Stimulated activated CD4-positive, alpha-beta T cell treated with anti-CD3 and anti-CD28 coated beads, Interleukin-2, amount 100 ng/mL, for 24 hours (primary cell): ENCODE measurements at places on chromosomes 1 and 21.

- DNase-seq = no peak
Measured at GRCh38 chr1:109307274-109308021, 637 bp upstream of the MYBPHL start.

- DNase-seq = no peak
Measured at GRCh38 chr1:91836331-91837040, 49.5 kb downstream of the TGFBR3 start.

GRCh38 chr1:231465051-231465450, 43.0 kb upstream of the EGLN1 start:
- no peak for DNase-seq

- no peak for DNase-seq
Measured at GRCh38 chr1:176382163-176382562, 80.8 kb upstream of the PAPPA2 start.

DNA sequence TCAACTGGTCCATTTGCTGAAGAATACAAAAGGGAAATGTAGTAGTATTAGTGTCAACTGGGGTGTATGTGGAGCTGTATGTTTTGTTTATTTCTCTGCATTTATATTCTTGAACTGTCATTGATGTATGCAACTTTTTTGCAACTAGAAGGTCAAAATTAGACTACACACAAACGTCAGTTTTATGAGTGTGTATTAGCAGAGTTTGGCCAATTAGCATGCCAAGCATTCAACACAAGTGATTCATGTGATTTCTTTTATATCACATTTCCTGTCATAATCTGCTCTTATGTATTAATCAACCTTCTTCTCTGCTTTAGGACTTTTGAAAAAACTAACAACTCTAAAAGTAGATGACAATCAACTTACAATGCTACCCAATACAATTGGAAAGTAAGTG, 211.1 kb downstream of the LRRC40 start:
- no peak for DNase-seq

DNA sequence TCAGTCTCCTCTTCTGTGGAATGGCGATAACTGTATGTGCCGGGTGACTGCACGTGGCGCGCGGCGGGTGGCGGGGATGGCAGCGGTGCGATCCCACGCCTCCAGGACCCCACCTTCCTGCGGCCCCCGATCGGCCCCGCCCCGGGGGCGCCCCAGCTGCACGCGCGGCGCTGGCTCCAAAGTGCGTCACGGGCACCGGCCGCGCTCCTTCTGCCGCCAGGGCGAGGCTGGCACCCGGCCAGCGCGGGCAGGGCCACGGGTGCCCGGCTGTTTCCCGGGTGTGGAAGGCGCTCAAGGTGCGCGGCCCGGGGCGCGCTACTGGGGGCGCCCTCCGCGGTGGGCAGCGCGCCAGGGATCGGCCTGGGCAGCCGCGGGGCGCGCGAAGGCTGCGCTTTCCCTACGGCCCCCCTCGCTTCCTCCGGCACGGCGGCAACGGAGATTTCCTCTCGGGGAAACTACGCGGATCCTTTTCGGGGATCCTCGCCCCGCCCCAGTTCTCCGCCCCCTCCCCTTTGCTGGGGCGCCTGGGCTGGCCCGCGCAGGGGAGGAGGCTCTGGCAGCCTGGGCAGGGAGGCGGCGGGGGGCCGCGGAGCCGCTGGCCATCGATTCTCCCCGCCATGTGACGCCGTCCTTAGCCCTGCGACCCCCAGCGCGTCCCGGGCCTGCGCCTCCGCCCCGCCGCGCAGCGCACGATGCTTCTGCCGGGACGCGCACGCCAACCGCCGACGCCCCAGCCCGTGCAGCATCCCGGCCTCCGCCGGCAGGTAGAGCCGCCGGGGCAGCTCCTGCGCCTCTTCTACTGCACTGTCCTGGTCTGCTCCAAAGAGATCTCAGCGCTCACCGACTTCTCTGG, at the start of gene EVA1C:
EVA1C (plus strand) TSS at position 545 of the 853 bp plus-strand sequence; CDS start at position 693, 148 bp downstream.
- peak; percentile 75 for DNase-seq
